Hippocampal formation (tissue), 2 donors: ENCODE measurements at places on chromosomes 3 and 15.

DNA sequence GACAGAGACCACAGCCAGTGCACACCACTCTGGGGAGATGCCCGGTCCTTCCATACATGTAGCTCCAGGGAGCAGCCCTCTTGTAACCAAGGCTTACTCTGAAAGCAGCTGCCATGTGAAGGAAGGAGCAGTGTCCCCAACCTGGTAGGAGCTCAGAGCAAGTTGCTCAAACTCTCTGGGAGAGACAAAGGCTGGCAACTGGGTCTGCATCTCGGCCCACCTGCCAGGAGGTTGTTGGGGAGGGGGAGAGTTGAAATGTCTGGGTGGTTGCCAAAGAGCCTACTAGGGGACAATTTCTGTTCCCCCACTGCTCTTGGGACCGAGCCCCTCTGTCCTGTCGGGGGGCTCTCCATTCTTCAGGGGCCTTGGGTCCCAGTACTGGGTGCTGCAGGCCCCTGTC is 309.9 kb downstream of the TLE3 start:
- DNase-seq: no peak

GRCh38 chr3:65762235-65762580 is 276.5 kb downstream of the MAGI1 start:
- no peak for DNase-seq

DNA sequence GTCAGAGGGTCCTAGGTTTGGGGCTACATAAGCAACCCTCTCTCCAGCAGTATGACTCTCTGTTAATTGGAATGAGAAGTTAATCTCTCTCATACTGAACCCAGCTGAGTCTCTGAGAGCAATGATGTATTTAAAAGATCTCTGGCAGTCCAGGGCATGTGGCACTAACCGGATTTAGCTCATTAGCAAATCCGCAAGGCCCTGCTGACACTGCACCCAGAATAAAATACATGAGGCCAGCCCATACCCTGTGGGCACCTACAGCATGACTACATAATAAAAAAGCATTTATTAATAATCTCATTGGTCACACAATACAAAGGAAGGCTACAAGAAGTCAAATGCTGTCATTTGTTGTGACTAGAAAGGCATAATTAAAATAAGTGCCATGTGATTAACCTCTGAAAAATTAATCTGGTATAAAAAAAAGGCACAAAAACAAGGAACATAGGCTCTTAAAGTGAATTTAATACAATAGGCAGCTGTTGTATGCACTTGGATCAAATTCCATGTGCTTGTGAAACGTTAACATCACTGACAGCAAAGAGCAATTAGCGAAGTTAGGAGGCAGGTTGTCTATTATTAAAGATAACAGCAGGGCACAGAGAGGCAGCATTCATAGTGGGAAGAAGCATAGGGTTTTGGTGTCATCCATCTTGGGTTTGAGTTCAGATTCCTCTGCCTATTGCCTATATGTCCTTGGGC is 381.2 kb downstream of the WDR72 start:
- DNase-seq: no peak

DNA sequence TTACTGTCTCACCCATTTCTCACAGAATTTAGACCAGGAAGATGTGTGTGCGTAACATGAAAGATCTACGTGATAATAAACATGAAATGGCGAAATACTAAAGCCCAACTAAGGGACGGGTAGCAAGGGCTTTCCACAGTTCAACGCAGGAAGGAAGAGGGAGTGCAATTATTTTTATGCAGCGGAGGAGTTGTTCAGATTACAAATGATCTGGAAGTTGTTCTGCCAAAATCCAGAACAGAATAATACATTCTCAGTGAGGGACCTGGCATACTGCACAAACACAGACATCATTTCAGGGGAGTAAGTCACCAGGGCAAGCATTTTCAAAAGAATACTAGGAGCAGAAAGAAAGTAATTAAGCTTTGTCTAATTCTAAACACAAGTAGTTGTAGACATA is 133.6 kb upstream of the RAP2B start:
- DNase-seq: no peak

GRCh38 chr15:85905751-85906450 is 111.2 kb upstream of the KLHL25 start:
- no peak for DNase-seq

DNA sequence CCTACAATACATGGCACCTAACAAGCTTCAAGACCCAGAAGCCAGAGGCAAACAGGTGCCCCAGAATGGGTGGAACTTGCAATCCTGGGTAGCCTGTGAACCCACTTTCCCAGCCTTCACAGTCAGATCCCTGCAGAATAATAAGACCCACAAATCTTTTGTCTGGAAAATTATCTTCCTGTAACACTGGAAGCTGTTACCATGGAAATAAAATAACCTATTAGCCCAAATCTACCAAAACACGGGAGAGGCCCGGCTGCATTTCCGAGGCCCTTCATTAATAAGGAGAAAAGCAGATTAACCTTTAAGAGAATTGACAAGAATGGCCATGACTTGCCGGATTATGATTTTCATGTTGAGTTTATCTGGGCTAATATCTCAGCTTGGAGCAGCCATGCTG is 256.1 kb upstream of the PROK2 start:
- DNase-seq: no peak

GRCh38 chr3:152298393-152299248 is 29.9 kb downstream of the MBNL1 start:
- DNase-seq: peak; percentile 68

GRCh38 chr15:80878242-80878866 is 99.2 kb downstream of the CEMIP start:
- DNase-seq: no peak

GRCh38 chr15:73955861-73956742 is 29.8 kb downstream of the LOXL1 start:
- no peak for DNase-seq

GRCh38 chr3:10344147-10344943 is 23.4 kb upstream of the SEC13 start:
- no peak for DNase-seq
